ENCODE measurements at places on chromosomes 5 and 9.

- no peak for DNase-seq
These were observed 188.2 kb upstream of the SLC27A6 start for GRCh38 chr5:128777052-128777451.

DNA sequence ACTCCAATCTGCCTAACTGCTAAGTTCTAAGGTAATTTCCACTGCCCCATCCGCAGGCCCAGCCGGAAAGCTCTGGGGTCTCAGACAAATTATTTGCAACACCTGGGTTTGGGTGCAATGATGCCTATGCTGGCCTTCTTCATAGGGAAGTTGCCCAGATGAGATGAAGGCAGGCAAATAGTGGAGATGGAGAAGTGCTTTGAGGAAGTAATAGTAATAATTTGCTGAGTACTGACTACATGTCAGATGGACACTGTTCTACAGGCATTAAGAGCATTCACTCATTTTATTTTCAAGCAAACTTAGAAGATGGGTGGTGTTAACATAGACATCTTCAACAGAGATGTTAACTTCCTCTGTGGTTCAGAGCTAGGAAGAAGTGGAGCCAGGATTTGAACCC is 3.8 kb downstream of the PCDH12 start:
- DNase-seq = no peak

- no peak for DNase-seq
These were observed 167.0 kb downstream of the CAAP1 start for GRCh38 chr9:26725573-26725972.

DNA sequence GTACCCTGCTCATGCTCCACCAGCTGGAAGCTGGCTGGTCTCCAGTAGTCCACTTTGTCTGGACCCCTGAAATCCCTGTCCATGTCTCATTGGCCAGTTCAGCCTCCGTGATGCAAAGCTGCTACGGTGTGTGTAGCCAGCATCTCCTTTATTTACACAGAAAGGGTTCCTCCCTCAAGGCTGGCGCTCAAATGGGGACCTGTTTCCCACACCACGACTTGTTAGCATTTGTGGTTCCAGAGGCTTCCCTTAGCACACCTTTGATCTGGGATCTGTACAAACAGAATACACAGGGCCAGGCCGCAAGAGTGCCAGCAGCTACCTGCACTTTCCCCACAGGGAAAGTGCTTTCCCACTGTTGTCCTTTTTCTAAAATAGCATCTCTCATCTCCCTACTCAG is 5.7 kb upstream of the SMU1 start:
- no peak for DNase-seq

GRCh38 chr5:137034213-137034612 is 464.9 kb downstream of the SPOCK1 start:
- no peak for DNase-seq

DNA sequence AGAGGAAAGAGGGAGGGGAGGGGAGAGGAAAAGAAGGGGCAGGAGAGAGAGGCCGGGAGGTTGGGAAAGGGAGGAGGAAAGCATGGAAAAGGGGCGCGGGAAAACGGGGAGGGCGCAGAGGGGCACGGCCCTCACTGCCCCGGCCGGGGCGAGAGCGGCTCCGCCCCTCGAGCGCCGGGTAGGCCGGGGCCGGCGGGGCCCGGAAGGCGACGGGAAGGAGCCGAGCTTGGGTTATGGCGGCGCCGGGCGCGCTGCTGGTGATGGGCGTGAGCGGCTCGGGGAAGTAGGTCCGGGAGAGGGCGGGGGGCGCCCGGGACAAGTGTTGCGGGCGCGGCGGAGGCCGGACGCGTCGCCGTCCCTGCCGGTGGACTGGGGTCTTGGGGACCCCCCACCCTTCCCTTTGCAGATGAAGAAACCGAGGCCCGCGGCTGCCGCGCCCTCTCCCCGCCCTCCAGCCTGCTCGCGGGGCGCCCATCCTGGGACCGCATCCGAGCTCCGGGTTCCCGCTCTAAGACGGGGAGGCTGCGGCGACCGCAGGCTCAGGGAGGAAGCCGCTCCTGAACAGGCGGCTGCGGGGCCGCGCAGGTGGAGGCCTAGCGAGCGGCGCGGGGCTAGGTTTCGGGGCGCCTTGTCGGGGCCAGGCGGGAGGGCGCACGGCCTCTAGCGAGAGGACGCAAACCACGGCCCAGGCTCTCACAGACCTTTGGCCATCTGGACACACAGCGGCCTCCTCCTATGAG is at the start of gene IDNK:
Gene IDNK (plus strand): TSS at position 205 of the 740 bp plus-strand sequence. CDS start 29 bp downstream, at position 234.
- DNase-seq = peak; percentile 90

- DNase-seq = no peak
These were observed 19.2 kb downstream of the SLC25A25 start for GRCh38 chr9:128087262-128087661.

DNA sequence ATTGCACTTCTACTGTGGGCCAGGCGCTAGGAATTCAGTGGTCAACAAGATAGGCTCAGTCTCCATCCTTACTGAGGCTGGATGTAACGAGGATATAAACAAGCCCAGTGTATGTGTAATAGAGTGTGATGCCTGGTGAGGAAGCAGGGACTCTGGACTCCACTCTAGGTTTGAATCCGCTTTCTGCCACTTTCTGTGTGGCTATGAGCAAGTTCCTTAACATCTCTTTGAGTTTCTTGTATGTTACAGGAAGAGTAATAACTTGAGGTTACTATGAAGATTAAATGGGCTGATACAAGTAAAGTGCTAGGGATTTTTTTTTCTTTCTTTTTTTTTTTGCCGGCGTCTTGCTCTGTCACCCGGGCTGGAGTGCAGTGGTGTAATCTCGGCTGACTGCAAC is 12.4 kb downstream of the DOCK2 start:
- no peak for DNase-seq

DNA sequence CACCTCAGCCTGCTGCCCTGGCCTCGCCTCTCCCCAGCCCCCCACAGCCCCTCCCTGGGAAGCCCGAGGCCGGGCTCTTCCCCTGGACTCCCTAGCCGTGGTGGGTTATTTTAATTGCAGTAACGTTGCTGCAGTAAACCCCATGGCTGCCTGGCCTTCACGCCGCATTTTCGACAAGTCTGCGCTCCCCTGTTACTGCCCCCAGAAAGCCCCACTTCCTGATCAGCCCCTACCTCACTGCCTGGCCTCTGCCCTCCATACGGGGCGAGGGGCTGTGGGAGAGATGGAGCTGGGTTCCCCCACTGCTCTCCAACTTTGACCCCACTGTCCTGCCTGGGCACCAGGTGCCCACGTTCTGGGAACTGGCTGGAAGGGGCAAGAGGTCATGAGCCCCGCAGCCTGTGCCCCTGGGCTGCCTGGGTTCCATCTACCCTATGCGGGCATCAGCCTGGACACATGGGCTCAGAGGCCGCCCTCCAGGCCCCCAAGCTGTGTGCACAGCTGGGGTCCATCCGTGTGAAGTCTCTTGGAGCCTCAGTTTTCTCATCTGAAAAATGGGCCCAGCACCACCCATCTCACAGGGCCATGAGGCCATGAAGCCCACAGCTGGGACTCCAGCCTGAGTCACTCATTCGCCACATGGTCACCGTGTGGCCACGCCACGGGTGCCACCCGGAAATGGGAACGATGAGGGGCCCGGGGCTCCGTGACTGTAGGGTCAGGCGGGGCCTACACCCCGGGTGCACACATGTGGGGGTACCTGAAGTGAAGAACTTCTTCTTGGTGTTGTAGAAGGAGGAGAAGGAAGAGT is 11.5 kb downstream of the EGFL7 start:
- DNase-seq = no peak

- DNase-seq = no peak
These were observed 2.5 kb downstream of the FIBCD1 start for GRCh38 chr9:130936285-130937117.

DNA sequence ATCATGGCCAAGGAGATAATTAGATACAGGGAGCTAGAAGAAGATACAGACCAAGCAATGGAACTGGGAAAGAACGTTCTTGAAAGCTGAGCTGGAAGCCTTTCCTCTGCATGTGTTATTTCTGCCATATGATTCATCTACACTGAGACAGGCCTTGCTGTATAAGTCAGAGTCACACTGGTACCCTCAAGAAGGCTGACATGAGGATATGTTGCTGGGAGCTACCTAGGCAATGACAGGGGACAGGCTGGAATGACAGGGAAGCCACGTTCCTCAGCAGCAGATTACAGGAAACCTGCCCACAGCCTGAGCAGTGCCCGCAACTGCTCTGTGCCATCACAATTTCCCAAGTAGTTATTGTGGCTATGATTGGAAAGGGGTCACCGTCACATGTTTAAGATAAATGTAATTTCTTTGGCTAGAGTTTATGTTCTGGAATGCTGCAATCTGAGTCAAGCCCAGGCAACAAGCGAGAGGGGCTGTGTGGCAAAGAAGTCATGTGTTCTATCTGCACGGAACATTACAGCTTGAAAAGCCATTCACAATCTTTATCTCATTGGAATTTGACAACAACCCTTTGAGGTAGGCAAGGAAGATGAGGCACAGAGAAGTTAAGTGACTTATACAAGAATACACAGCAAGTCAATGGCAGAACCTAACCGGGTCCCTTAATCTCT is 108.2 kb downstream of the TTLL11 start:
- DNase-seq = no peak

DNA sequence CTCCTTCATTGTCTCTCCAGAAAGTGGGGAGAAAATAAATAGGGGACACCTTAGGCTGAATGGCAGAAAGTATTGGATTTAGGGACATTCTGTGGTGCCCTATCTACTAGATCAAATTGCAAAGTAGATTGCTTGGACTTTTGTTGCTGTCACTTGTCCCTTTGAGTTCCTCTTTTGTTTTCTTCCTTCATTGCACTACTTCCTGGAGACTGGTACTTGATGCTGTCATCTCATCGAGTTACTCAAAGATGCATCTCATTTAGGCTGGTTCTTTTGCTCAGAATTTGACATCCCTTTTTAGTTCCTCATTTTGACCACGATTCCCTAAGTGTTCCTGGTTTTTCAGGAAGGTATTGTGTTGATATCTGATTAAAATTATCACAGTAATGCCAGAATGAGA is 137.6 kb downstream of the ADGRV1 start:
- DNase-seq = no peak

GRCh38 chr5:3041001-3041400 is 289.5 kb upstream of the IRX2 start:
- no peak for DNase-seq

DNA sequence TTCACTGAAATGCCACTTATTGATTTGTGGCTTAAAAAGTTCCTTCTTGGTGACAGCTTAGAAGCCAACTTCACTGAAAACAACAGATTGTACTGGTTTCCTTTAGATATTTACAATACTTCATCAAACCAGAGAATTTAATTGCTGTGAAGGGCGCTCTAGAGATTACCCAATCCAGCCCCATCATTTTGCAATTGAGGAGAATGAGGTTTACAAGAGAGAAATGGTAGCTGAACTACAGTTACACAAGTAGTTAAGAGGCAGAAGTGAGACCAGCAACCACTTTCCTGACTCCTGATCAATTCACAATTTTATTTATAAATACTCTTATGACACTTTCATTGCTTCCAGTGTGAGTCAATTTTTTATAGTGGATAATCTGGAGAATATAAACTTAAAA is 103.5 kb upstream of the APC start:
- DNase-seq = no peak

DNA sequence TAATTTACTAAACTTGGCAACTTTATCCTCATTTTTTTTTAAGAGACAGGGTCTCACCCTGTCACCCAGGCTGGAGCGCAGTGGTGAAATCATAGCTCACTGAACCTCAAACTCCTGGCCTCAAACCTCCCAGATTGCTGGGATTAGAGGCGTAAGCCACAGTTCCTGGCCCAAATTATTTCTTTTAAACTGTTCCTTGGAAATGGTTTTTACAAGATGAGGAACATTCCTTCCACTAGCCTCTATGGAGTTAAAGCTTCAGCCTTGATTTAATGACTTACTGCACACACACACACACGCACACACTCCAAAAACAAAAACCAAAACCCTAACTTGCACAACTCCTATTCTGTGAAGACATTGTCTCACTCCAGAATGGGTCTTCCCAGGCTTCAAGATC is 77.2 kb upstream of the TARS1 start:
- no peak for DNase-seq

DNA sequence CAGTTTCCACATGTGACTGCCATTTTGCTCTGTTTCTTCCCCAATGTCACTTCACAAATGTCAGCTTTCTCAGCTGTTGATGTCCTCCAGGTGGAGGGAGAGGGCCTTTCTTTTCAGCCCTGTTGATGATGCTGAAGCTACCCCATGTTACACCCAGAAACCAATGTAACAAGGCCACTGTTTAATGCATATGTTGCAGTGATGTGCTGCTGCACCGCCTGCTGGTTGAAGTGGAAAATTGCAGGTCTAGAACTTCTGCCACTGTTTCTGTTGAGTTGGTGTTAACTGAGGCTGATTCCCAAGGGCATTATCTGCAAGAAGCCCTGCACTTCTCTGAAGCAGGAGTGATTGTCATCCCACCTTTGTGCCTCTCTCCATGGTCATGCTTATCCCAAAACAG is 428.4 kb downstream of the KDM4C start:
- DNase-seq = no peak

- no peak for DNase-seq
These were observed 119.8 kb downstream of the PRDM6 start for GRCh38 chr5:123208668-123209501.

DNA sequence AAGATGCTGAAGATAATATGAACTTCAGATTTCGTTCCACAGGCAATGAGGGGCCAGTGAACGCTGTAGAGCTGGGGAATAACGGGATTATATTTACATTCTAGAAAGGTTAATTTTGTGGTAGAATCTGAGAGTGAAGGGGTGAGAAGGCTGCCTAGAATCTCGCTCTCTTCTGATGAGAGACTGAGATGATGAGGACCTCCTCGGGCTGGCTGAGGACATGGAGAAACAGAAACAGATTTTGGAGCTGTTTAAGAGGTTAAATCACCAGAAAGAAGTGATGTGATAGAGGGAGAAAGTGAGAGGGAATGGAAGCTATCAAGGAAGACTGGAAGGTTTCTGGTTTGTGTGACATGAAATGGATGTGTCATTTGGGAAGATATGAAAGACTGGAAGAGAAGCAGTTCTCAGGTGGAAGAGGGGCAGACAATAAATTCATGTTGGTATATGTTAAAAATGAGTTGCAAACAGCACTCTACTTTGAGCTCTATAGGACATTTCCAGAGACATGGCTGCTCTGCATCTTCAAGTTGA is 612.6 kb downstream of the ISL1 start:
- no peak for DNase-seq

DNA sequence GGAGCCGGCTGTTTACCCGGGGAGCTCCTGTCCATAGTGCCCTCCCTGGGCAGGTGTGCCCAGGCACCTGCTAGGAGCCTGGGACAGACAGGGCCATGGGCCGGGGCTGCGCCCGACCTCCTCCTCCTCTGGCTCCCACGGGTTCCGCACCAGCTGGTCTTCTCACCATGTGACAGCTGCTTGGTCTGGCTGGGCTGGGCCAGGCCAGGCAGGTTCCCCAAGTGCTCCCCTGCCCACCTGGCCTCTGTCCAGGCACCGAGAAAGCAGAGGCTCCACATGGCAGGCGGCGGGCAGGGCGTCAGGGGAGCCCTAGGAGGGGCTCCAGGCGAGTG is 60.0 kb downstream of the OLFM1 start:
- no peak for DNase-seq

GRCh38 chr9:99474186-99474585 is 252.1 kb downstream of the SEC61B start:
- no peak for DNase-seq

GRCh38 chr9:87160148-87161102 is 213.1 kb upstream of the GAS1 start:
- no peak for DNase-seq
